ENCODE measurements at places on chromosomes 4 and X.

DNA sequence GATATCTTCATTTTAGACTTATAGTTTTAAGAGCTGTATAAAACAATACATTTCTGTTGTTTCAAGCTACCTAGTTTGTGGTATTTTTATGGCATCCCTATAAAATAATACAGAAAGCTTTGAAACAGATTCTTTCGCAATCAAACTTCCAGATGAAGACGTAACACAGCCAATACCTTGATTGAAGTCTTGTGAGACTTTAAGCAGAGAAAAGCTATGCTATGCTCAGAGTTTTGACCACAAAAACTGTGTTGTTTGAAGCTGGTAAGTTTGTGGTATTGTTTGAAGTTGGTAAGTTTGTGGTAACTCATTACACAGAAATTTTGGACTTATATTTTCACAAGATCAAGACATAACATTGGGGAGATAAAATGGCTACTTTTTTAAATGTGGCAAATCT, 201.8 kb upstream of the UGT8 start:
- DNase-seq: no peak

DNA sequence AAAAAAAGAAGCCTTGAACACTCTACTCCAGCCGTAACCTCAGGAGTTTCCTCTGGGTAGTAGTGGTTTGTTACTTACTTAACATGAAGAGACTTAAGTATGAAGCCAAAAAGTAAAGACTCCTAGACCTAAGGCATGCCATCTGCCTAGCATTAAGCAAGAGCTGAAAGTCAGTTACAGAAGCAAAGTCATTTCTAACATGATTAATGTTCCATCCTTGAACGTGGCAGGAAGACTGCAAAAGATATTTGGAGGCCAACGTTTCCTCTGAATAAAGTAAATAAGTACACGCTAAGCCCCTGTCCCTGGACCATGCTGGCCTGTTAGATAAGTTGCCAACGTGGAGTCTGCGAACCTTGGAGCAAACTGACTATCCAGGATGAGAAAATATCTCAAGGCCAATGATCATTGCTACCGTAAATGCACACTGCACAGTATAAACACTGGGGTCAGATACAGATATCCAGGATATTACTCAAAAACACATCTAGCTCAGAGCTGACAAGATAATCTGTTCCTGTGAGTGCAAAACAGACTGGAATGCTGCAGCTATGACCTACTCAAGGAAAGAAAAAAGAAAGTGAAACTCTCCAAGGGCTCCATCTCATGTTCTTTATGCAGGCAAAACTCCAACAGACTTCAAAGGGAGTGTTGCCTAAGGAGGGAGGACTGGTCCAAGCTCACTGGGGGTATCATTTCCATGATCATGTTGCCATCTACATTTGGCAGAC, 255.8 kb downstream of the COL25A1 start:
- DNase-seq: peak; percentile 54

DNA sequence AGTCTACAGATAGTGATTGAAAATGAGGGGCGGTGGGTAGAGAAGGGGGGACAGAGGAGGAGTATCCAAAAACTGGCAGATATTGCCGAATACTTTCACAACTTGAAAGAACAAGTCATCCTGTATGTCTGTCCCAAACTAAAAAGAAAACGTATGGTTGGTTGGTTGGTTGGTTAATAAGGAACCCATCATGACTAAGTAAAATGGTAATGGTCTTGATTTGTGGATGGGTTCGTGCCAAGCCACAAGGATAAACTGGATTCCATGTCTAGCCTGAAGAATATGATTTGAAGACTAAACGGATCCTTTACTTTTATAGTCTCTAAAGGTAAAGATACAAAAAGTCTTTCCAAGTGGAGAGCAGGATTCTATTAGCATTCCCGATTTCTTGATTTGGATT, 208.4 kb downstream of the DCLK2 start:
- DNase-seq: no peak

DNA sequence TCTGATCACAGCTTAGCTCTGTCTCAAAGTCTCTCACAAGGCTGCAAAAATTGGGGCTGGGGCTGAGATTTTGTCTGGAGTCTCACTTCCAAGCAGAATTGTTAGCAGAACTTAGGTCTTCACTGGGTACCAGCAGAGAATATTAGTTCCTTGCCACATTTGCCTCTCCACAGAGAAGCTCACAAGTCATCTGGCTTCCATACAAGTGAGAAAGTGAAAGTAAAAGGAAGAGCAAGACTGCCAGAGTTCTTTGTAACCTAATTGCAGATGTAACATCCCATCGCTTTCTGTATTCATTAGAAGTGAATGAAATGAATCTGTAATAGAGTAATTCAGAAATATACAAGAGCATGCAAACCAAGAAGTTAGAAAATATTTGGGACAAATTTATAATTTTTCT, 624.1 kb upstream of the GNPDA2 start:
- peak; percentile 2 for DNase-seq

DNA sequence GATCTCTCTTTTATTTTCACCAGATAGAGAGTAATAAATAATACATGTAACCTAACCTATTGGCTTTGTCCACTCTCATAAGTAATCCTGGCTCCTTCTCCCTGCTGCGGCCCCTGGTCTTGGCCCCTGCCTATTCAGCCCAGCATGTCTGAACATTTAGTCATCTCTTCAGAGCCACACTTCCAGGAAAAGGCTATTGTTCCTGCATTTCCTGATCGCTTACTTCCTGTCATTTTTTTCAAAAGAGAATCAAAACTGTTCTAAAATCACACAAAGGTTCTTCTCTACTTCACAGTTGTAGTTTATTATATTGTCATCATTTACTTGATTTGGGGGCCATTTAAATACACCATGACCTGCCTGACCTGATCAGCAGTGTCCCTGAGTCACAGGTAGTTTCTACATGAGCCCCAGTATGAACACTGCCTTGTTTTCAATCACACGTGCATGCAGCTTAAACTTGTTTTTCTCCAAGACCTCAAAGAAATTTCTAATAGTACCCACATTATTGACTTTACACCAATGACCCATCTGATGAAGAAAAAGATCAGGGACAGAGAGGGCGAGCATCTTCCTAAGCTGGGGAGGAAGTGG, 47.4 kb upstream of the KDR start:
- DNase-seq: peak; percentile 84

DNA sequence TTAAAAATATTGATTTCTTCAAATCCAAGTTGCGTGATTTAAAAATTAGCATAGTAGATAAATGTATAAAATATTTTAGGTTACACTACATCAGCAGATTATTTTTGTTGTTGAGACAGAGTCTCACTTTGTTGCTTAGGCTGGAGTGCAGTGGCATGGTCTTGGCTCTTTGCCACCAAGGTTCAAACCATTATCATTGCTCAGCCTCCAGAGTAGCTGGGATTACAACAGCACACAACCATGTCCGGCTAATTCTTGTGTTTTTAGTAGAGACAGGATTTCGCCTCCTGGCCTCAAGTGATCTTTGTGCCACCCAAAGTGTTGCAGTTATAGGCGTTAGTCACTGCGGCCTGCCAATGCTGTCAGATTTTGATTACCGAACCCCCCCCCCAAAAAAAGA, 1390.5 kb upstream of the TENM3 start:
- DNase-seq: no peak

GRCh38 chr4:93303440-93303839, 525.1 kb upstream of the ATOH1 start:
- DNase-seq: no peak

DNA sequence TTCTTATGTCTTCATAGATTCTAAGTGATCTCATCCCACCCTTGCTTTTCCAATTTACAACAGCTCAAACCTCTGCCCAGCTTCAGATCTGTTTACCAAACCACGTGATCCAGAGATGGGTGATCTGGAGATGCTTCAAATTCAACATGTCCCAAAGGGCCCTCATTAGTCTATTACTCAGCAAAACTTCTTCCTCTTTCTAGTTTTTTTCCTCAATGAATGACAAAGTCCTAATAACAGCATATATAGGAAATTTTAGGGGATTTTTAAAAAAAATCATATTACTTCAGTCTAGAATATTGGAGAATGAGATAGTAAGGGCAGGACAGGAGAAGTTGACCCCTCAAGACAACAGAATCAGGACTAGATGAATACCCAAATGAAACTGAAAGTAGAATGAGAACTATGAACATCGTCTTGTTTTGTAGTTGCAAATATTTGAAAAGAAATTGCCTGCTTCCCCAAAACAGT, 127.1 kb downstream of the CFAP299 start:
- peak; percentile 42 for DNase-seq
